ENCODE measurements at places on chromosomes 6 and 20.
A peak's percentile ranks its signal among the peaks of the same experiment; 100 is the strongest.

GRCh38 chr6:158955255-158955654 is 44.7 kb downstream of the RSPH3 start:
- no peak for DNase-seq

DNA sequence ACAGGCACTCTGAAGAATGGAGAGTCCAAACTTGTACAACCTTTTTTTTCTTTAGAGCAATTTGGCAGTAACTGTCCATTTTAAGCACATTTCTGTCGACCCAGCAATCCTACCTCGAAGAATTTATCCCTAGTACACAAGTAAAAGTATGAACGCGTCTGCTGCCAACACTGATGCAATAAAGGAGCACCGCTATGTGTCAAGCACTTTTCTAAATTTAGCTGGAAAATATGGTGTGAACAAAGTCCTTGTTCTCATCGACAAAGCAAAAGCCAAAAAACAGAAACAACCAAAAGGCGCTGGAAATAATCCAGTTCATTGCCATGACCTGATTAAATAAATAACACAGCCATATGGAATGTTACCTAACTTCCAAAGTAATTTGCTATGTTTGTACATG is 1.1 kb downstream of the DPM1 start:
- no peak for DNase-seq

DNA sequence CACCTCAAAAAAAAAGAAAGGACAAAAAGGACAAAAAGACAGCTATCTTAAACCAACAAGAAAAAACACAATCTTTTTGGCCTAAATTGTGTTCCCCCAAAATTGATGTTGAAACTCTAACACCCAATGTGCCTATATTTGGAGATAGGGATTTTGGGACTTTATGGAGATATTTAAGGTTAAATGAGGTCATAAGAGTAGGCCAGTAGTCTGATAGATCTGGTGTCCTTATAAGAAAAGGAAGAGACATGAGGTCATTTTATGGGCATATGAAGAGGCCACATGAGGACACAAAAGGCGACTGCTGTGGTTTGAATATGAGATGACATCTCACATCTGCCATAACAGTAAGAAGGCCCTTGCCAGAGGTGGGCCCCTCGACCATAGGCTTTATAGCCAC is 49.5 kb downstream of the TRIM38 start:
- no peak for DNase-seq

- peak; percentile 38 for DNase-seq
Observed at GRCh38 chr20:63332488-63333240, 28.5 kb downstream of the CHRNA4 start.

- no peak for DNase-seq
Observed at GRCh38 chr20:45339799-45340198, 8.4 kb downstream of the SDC4 start.

GRCh38 chr6:91669871-91670268 is 1083.0 kb upstream of the MAP3K7 start:
- no peak for DNase-seq

DNA sequence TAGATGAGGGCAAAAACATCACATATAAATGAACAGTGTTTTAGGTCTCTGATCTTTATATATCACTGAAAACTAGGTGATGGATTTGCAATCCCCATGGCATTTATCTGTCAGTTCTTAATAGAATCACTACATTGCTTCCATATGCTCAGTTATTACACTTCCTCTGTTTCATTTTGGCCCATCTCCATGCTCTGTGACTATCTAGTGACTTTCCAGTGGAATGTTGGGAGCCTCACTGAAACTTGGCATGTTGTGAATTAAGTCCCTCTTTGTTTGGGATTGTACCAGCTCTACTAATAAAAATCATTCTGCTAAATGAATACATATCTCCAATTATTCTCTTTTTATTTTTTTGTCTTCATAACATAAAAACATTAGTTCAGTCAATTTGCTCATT is 226.1 kb upstream of the CEP162 start:
- DNase-seq, result no peak
